ENCODE measurements at places on chromosomes 7 and 10. TPM values are rescaled to one million over a fixed set of nuclear protein-coding genes. Genes with fewer than 3 reads are reported as not detected.

DNA sequence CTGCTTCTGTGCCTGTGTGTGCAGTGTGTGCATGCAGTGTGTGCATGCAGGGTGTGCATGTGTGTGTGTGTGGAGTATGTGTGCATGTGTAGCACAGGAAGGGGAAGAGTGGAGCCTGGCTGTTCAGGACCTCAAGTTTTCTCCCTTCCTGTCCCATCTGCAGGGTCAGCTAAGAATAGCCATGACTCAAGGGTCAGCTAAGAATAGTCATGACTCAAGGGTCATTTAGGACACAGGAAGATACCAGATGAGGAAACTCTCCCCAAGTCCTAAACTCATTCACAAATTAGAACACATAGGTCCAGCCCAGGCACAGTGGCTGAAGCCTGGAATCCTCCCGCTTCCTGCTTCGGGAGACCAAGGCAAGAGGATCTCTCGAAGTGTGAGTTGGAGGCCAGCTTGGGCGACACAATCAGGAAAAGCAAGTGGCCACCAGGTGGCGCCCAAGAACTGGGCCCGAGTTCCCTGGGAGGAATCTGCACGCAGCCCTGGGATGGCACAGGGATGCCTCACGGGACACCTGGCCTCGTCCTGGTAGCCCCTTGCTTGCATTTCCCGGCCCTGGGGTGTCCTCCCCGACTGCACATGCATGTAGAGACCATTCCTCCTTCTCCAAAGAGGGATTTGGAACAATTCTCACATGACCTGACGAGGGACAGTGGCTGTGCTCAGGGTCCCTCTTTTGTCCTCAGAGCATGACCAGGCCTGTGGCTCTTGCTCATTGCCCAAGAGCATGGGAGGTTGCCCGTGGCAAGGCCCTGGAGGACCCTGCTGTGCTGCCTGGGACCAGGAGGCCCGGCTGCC, 21.4 kb upstream of the VOPP1 start:
- DNase-seq = peak; percentile 70

HECW1 gene
- 3.9 TPM for total RNA-seq

GRCh38 chr7:2929321-2930201, 85.5 kb upstream of the GNA12 start:
- DNase-seq = no peak

DNA sequence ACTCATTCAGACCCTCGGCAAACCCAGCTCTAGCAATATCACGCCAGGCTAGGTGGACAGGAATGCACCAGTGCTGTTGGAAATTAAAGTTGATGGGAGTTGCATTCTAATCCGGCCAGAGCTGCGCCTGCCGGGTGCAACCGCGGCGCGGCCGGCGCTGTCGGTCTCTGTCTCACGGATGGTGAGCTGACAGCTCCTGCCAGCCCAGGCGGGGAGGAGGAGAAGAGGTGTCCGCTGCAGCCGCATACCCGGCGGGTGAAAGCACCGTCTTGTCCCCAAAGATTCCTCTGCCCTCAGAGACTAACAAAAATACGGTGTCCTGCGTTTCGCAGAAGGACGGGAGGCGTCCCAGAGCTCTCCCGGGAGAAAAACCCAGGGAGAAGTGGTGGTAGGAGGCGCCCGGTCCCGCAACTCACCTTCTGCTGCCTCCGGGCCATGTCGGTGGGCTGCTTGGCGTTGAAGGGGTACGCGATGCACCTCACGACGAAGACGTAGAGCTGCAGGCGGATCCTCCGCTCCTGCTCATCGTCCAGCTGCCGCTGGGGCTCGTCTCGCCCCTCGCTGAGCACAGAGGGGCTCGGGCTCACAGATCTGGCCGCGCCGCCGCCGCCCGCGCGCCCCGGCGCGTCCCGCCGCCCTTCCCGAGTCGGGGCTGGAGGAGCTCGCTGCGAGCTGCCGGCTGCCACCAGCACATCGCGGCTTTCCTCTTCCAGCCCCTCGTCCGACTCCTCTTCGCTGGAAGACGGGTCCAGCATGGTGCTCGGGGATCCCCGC, 490 bp downstream of the CADPS2 start:
- peak; percentile 50 for DNase-seq

GRCh38 chr10:13231808-13232207, 2.4 kb downstream of the UCMA start:
- DNase-seq = peak; percentile 21

- DNase-seq = no peak
Observed at GRCh38 chr10:101113890-101114403, 17.2 kb upstream of the TLX1 start.

SPDYE16 gene
- not detected for total RNA-seq

DNA sequence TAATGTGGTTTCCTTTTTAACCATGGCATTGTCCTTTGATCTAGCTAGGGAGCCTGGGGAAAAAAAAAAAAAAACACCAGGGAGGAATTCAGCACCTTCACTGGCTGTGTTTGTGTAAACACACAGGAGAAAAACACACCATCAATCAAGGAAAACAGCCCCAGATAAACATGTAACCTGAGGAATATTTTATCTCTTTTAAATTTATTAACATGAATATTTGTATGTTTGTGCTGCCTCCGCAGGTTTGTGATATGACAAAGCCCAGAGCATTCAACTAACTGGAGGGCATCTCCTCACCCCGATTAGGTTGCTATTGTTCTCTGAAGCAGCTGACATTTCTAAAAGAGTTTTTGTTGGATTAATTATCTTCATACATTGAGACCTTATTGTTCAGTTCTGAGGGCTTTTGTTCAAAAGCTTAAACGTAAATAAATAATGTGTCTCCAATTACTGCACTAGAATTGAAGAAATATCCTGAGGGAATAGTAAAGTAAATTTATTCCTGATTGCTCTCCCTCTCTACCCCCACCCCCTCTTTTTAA, 89.4 kb upstream of the SEMA3E start:
- no peak for DNase-seq

GRCh38 chr7:102927312-102927933, 14.6 kb downstream of the LRRC17 start:
- DNase-seq = no peak

COPG2 gene
- total RNA-seq = 13.1 TPM

NKX1-2 gene
- not detected for total RNA-seq
